ENCODE measurements at places on chromosomes 2 and 18.
A peak's percentile ranks its signal among the peaks of the same experiment; 100 is the strongest.

- no peak for DNase-seq
Measured at GRCh38 chr2:145096582-145096981, 576.7 kb upstream of the ZEB2 start.

DNA sequence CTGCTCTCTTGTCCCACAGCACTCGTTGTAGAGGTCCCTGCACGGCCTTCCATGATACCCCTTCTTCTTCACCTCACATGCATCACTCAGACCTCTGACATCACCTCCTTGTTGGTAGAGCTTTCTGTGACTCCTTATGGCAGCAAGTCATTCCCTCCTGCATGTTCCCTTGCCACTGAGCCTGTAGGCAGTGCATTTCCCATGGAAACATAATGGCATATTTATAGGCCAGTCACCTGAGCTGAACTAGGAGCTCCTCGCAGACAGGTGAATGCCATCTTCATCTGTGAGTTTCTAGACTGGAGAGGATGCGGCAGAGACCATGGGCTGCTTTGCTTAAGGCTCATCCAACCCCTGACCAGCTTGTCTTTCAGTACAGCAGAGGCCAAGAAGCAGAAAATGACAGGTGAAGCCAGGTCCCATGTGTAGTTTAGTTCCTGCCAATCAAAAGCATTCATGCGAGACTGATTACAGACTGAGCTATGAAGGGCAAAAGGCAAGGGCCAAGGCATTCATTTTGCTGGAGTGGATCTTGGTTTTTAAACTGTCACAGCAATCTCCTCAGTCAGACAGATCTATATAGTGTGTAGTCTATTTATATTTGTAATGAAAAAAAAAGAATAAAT lies 59.4 kb upstream of the NEDD4L start:
- DNase-seq, result no peak

DNA sequence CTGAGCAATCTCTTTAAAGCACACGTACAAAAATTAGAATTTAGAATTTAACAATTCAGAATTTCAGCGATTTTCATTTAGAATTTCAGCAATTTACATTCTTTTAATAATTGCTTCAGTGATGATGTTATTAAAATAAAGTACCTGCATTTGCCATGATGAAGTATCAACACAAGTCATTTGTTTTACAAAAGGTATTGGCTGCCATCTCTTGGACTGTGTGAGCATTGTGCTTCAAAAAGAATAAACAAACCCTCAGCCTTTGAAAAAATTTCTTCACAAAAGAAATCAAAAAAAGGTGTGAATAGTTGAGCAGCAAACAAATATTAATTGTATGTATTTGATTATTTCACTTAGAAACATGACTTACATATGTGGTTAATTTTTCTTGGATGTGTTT lies 27.1 kb upstream of the ZC3H15 start:
- DNase-seq, result no peak

DNA sequence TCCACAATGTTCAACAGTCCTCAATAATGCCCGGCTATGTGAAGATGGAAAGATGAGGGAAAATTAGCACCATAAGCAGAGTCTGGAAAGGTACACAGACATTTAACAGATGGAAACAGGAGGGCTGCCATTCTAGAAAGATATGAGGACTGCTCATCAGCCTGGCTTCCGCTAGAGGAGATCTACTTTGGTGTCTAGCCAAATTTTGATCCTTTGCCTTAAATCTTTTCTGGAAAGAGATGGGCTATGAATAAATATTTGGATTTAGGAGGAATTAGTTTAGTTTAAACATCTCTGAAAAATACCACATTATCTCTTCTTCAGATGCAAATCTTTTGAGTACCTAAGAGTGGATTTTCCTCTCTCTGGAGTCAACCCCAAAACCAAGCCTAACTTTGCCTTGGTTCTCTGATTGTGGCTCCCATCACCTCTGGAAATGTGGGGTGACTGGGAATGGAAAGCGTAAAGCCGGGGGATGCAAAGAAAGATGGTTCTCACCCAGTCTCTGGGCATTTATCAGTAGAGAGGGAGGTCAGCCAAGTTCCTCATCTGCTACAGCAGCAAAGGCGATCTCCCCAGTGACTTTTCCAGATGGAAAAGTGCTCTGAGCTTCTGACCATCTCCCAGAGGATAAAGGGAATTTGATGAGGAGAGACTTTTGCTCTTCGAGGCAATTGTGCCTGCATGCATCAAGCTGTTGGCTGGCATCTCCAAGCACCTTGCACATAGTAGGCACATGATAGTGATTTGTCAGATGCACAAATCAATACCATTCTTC lies 410.6 kb downstream of the ZNF521 start:
- no peak for DNase-seq

DNA sequence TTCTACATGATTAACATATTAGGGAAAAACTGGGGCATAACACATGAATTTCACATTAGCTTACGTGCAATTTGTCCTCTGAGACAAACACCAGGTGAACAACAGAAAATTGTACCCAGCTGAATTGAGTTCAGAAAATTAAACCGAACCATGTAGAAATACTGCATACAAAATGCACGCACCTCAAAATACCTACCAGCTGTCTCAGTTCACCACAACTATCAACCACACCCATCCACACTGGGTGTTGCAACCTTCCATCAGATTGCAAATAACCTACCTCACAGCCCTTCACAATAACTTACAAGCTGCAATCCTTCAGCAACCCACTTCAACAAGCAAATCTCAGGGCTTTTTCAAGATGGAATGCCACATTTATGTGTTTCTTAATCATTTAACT lies 55.9 kb downstream of the UNC50 start:
- DNase-seq, result peak; percentile 44

DNA sequence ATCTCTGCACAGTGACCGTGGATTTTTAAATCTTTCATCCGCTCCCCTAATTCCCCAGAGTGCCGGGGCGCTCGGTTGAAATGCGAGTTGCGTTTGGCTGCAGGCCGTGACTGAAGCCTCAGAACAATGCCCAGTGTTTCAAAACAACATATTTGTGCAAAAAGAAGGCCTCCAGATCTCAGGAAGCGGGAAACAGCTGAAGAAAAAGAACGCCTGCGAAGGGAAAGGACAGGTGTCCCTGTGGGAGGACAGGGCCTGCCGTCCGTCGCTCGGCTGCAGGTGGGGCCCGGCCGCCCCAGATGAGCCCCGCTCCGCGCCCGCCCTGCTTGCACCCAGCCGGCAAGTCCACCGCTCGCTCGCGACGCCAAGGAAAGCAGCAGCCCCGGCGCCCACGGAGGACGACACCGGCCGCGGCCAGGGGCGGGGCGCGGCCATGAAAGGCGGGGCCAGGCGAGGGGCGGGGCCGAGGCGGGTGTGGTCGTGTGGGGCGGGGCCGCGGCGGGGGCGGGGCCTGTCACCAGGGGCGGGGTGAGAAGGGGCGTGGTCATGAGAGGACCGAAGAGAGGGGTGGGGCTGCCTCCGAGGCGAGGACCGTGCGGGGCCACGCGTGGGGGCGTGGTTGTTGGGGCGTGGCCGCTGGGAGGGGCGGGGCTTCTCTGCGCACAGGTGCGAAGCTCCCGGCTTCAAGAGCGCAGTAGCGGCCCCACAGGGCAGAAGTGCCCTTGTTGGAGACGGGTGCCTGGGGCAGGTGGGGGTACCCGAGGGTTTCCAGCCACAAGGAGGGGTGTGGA lies 17.6 kb upstream of the BOK start:
- peak; percentile 65 for DNase-seq

GRCh38 chr2:23543302-23543701 lies 158.3 kb downstream of the KLHL29 start:
- DNase-seq, result no peak

DNA sequence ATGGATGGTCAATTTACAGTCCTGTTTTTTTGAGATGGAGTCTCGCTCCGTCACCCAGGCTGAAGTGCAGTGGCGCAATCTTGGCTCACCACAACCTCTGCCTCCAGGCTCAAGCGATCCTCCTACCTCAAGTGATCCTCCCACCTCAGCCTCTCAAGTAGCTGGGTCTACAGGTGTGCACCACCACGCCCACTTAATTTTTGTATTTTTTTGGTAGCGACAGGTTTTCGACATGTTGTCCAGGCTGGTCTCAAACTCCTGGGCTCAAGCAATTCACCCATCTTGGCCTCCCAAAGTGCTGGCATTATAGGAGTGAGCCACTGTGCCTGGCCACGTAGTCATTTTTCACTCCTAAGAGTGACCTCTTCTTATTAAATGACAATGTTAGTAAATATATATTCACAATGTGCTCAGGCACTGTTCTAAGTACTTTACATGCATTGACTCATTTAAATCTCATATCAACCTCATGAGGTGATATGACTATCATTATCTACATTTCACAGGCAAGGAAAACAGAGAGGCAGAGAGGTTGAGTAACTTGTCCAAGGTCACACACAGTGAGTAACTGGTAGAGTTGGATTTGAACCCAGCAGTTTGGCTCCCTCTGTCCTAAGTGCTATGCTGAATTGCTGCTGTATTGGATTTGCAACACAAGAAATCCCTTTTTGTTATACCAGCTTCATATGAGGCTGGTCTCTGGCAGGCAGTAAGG lies 5.6 kb upstream of the DIS3L2 start:
- DNase-seq, result no peak

GRCh38 chr2:56127463-56128152 lies 56.2 kb upstream of the CCDC85A start:
- no peak for DNase-seq

DNA sequence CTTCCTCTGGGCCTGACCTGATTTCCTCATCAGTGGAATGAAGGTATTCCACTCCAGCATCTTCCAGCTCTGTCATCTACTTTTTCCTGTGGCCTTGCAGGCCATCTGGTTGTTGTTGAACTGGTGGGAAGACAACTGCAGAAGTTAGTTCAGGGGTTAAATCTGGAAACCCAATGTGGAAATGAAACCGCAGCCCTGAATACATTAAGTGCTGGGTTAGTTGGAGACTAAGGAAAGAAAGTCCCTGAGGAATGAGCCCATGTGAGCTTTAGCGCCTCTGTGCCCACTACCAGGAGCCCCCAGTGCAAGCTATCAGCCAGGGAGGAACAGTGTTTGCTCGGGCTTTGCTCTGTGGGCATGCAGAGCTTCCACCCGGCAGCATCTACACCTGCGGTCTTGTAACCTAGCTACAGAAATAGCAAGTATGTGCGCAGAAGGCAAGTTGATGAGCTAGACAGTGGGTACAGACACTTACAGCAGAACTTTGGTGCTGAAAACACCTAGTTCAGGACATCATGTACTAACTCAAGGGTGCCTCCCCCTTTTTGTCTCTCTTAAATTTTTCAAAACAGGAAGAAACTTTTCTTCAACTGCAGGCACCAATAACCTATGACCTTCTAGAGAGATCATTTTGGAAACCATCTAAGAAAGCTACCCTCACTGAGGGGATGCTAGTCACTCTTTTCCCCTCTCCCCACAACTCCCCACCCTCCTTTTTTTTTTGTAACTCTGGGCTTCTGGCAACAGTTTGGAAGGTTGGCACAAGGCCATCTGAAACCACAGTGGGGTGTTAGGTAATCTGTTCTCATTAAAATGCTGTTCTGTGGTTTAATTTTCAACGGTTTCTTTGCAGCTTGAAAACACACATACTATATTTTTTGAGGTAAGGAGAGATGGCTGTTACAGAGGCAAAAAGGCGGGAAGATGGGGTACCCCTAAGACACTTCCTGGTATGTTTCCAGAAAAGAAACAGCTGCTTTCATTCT lies 18.3 kb upstream of the CXCR4 start:
- peak; percentile 47 for DNase-seq

DNA sequence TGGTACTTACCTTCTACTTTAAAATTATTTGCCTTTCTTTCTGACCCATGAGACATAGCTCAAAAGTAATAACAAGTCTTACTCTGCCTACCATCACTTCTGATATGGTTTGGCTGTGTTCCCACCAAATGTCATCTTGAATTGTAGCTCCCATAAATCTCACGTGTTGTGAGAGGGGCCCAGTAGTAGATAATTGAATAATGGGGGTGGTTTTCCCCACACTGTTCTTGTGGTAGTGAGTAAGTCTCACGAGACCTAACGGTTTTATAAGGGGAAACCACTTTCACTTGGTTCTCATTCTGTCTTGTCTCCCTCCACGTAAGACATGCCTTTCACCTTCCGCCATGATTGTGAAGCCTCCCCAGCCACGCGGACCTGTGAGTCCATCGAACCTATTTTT lies 47.5 kb downstream of the GALNT3 start:
- DNase-seq, result no peak

DNA sequence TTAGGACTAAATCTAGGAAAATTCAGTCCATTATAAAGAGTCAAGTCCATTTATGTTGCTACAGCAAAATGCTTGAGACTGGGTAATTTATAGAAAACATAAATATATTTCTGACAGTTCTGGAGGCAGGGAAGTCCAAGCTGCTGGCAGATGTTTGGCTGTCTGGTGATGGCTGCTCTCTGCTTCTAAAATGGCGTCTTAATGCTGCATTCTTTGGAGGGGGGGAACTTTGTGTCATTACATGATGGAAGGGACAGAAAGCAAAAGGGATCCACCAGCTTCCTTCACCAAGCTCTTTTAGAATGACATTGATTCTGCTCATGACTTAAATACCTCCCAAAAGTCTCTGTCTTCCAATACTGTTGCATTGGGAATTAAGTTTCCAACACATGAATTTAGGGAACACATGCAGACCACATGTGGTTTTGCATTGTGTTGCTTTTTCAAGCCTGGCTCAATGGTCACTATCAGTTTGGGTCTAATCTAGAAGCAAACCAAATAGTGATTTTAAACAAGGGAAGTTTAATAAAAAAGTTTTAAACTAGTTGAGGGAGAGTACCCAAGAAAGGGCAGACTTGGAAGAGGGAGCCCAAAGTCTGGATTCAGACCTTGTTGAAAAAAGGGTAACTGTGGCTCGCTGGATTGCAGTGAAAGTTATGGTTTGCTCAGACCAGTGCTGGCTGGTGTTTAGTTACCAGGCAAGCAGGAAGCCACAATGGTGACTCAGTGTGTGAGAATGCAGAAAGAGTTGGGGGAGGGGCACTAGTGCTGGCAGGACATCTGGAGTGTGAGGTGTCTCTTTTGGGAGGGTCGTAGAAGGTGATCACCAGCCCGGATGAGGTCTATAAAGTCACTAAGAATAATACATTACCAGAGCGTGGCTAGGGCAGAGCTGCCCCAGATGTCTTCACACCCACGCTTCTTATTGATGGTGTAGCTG lies 30.8 kb downstream of the C18orf54 start:
- peak; percentile 12 for DNase-seq

DNA sequence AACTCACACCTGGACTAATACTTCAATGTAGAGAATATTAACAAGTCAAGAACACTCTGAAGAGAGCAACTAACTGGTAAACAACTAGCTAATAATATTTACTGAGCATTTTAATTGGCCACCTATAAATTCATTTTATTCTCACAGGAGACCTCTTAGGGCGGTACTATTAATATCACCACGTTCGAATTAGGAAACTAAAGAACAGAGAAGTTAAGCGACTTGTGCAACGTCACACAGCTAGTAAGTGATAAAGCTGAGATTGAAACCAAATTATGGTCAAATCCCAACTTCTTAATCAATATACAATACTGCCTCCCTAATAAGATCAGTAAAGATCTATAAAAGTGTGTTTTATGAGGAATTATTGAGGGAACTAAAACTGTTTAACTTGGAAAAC lies 1034.3 kb upstream of the POU3F3 start:
- DNase-seq, result no peak

- no peak for DNase-seq
Measured at GRCh38 chr18:22164337-22165048, 4.9 kb upstream of the GATA6 start.

Measured in activated CD4-positive, alpha-beta T cell treated with anti-CD3 and anti-CD28 coated beads, Interleukin-2, amount 50 U/mL, for 48 hours (primary cell).